Head of caudate nucleus (tissue), 42 donors: ENCODE measurements at places on chromosomes 1 and 21.

- DNase-seq = no peak
Observed at GRCh38 chr1:23889074-23889473, 21.0 kb upstream of the FUCA1 start.

- no peak for DNase-seq
Observed at GRCh38 chr1:55095095-55095494, 55.7 kb downstream of the PCSK9 start.

GRCh38 chr1:33392639-33393038 is 38.3 kb downstream of the PHC2 start:
- no peak for DNase-seq

DNA sequence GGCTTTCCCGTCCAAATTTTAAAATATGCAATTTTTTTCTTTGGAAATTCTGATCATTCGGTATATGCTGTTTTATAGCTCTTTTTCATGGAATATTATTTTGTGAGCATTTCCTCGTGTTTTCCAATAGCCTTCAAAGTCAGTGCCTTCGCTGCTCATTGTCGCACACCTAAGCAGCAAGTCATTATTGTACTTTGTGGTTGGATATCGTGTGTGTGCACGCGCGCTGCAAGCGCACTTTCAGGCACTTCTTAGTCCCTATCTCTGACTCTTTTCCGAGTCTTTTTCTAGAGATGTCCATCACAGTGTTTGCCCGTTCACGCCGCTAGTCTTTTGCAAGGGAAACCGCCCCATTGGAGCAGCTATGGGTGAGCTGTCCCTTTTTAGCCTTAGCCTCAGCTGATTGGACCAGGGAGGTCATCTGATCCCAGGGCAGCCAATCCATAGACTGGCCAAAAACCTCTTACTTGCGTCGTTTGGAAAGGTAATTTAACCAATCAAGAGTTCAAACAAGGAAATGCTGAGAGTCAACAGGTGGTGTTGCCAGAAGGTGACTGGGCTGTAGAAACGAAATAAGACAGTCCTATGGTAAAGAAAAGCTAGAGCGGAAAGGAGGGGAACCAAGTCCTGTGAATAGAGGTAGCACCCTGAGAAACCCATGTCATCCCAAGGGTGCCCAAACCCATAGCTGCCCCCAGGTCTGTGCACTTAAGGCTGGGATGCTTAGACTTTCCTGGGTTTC is 710 bp upstream of the HYI start:
- DNase-seq = peak; percentile 85

- no peak for DNase-seq
Observed at GRCh38 chr1:205088341-205088740, 4.1 kb upstream of the TMEM81 start.
